AG10803 (cell line): ENCODE measurements at places on chromosomes 2 and 18.
A peak's percentile ranks its signal among the peaks of the same experiment; 100 is the strongest.

- no peak for DNase-seq
These were observed 261.3 kb downstream of the ALPK2 start for GRCh38 chr18:58367425-58368140.

- no peak for DNase-seq
These were observed 126.9 kb upstream of the PIK3C3 start for GRCh38 chr18:41828137-41828536.

- DNase-seq: peak; percentile 89
These were observed 51.2 kb downstream of the MBP start for GRCh38 chr18:77081390-77081778.

GRCh38 chr18:3983351-3983969 lies 471.6 kb downstream of the DLGAP1 start:
- peak; percentile 79 for DNase-seq

- DNase-seq: no peak
These were observed 65.0 kb downstream of the NCK2 start for GRCh38 chr2:105809723-105810122.

DNA sequence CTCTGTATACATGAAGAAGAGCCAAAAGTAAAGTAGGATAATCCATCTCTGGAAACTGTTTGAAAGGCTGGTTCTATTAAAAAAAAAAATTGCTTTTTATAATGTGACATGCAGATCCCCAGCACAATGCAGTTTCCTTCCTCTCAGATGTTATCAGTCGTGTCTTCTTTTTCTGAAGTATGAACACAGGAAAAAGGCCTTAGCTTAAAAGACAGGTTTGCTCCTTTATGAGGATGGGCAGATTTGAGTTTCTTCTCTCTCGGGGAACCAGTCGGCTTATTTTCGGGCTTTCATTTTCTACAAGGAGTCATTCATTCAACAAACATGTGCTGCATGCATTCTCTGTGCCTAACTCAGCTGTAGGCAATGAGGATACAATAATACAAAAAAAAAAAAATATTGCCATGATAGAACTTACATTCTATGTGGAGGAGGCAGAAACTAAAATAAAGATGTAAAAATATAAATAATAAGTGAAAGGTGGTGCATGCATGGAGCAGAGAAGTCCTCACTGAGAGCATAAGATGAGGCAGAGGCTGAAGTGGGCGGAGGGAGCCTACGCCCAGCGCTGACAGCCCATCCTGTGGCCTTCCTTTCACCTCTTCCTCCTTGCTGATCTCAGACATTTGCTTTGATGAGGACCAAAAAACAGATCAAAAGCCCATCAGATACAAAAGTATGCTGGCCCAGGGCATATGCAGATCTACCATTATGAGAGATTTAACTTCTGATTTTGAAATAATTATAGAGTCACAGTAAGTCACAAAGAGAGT lies at the start of gene CD226:
Gene CD226, minus strand, starts transcription at position 513 of the 773 bp plus-strand sequence. Its CDS starts 467 bp downstream, at position 46.
- no peak for DNase-seq

GRCh38 chr2:153294199-153294786 lies 184.3 kb downstream of the RPRM start:
- no peak for DNase-seq

- no peak for DNase-seq
These were observed 80.8 kb downstream of the TWIST2 start for GRCh38 chr2:238928520-238929241.

DNA sequence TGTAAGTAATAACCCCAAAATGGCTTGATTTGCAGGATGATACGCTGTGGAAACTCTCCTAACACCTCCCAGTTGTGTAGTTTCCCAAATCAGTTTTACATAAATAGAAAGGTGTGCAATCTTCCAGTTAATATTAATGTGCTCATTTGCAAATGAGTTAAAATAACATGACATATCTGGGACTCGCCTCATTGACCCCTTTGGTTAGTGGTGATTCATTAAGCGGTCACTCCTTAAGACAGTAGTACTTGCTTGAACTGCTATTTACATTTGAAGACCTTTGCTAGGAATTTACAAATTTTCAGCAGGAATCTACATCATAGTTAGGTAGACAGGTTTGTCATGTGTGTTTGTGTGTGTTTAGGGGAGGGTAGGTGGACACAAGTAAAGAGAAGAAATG lies 1367.7 kb upstream of the CELF4 start:
- DNase-seq: no peak

GRCh38 chr18:78268226-78268988 lies 711.2 kb upstream of the SALL3 start:
- no peak for DNase-seq

DNA sequence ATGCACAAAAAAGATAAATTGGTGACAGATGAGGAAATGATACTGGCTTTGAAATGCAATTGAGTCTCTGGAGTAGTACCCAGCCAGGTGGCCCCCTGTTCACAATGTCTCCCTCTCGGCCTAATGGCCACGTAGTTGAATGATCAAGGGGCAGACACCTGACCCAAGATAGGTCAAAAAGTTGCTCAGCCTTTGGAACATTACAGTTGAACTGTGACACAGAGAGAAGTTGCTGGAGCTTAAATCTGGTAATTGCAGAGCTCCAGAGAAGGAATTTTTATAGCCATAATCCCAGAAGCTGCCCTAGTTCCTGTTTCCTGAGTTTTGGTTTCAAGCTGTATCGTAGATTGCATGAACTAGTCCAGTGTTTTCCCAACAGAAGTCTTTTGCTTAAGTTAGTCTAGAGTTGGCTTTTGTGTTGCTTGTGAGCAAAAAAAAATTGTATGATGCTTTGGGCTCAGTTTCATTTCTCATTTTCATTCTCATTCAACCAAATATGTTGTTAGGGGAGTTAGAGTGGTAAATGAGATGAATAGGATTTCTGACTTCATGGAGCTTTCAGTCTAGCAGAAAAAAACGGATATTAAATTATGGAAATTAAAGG lies 117.9 kb downstream of the CSRNP3 start:
- DNase-seq: no peak

DNA sequence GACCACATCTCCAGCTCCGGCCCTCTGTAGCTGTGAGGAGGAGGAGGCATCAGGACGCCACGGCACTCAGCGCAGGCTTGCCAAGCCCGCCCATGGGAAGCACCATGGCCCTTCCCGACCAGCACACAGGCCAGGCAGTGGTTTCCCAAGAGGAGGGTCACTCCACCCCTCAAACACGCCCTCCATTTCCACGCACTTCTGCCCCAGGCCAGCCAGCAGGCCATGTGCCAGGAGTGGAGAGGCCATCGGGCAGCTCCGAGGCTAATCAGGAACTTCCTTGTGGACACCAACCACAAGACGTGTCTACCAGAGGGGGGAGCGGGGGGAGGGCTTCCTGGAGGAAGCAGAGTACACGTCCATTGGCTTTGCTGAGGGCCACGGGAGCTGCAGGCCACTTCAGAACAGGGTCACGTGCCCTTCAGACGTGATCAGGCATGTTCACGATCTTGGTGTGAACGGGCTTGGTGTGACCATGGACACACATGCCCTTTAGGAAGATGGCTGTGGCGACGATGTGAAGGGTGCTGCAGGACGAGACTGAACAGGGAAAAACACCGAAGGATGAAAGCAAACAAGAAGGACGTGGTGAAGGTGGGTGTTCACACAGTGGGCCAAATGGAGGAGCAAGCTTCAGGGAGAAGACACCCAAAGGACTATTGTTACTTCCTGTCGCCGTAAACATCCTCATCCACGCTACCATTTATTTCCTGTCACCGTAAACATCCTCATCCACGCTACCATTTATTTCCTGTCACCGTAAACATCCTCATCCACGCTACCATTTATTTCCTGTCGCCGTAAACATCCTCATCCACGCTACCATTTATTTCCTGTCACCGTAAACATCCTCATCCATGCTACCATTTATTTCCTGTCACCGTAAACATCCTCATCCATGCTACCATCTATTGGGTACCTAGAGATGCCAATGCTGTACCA lies 6.5 kb upstream of the MTERF4 start:
- DNase-seq: no peak

DNA sequence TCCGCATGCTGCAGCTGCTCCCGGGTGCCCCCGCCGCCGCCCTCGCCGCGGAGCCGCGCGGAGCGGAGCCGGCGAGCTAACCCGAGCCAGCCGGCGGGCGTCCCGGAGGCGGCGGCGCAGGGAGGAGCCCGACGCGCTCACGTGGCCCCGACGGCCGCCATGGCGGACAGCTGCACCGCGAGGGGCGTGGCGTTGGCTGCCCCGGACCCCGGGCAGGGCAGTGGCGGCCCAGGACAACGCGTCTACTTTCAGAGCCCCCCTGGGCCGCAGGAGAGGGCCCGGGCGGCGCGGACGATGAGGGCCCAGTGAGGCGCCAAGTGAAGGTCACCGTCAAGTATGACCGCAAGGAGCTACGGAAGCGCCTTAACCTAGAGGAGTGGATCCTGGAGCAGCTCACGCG lies 30.0 kb upstream of the CCNYL1 start:
- no peak for DNase-seq

DNA sequence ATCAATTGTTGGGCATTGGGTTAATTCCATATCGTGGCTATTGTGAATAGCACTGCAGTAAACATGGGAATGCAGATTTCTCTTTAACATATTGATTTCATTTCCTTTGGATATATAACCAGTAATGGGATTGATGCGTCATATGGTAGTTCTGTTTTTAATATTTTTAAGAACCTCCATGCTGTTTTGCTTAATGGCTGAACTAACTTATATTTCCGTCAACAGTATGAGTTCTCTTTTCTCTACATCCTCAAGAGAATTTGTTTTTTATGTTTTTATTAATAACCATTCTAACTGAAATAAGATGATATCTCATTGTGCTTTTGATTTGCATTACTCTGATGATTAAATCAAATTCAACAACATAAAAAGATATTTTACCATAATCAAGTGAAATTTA lies 228.5 kb upstream of the FSIP2 start:
- no peak for DNase-seq

GRCh38 chr18:1302861-1303260 lies 398.2 kb downstream of the ADCYAP1 start:
- DNase-seq: no peak

DNA sequence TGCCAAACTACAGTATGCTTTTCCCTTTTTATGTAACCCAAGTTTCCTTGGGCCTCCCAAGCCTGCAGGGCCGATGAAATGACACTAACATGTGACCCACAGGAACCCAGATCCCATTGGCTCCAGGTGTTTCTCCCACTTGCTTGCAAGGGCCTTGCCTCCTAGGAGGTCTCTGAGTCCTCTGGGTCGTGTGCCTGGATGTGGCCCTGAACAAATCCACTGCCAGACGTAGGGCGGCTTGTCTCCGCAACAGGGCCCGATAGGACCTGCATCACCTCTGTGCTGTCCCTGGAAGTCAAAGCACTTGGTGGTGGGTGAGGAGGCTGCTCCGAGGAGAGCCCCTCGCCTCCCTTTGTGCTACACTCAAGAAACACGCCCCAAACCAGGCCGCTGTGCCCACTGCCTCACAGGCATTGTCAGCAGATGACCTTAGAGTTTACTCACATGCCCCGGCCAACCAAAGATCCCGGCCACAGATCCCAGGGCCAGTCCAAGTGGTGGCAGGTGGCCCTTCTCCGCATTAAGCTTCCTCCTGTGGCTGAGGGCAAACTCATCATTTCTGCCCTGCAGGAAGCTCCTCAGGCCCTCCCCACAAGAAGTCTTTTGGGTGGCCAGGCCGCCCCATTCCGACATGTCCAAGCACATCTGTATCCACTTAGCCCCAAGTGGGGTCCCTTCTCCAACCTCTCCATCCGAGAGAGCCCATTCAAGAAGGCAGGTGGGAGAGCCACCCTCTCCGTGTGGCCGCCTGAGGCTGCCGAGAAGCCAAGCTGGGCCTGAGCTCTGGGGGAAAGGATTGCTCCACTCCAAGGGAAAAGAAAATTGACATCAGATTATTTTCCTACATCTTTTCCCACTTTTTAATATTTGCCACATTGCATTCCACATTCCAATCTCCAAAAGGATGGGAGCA lies 76.7 kb downstream of the GFPT1 start:
- no peak for DNase-seq

DNA sequence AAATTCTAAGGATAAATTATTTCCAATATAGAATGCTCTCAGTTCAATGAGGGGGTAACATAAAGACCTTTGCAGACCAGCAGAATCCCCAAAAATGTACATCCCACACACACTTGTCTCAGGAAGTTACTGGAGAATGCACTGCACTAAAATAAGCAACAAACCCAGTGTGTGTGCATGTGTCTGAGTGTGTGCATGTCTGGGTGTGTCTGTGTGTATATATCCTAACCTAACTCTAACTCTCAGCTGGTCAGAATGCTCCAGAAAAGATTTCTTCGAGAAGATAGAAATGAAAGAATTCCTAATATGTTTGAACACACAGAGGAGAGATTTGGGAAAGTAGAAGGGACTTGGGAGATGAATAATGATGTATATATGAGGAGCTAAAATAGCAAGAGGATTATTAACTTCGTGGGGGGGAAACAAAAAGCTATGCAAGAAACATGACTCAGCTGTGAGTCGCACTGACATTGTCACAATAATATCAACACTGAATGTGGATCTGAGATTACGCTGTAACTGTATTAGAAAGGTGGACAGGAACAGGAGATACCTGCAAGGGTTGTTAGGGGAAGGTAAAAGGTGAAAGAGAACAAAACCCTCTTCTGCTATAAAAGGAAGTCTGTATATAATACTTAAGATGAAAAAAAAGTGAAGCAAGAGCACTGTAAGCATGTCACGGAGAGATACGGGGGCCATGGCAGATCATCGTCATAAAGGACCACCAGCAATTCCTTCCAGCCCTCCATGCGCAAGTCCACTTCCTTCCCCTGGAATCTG lies 11.1 kb downstream of the COLEC12 start:
- DNase-seq: peak; percentile 73

GRCh38 chr2:236568068-236568921 lies 1.3 kb upstream of the ACKR3 start:
- DNase-seq: peak; percentile 23

- DNase-seq: no peak
These were observed 984.6 kb upstream of the CNTNAP5 start for GRCh38 chr2:123040506-123040905.

DNA sequence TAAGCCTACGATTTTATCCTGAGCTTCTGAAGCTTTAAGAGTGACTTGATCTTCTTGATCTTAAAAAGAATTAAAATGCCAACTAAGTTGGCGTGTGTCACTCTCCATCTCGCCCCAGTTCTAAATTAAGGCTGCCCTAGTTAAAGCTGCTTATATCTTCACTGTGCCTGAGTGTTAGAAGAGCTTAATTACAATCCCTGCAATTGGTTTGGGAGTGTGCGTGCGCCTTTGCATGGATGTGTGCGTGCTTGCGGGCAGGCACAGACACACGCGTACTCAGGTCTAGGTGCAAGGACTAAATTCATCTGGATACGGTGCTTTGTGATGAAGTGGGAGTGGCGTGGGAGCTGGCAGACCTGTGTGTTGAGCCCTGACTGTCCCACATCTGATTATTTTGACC lies 201.5 kb downstream of the FAM210A start:
- no peak for DNase-seq

DNA sequence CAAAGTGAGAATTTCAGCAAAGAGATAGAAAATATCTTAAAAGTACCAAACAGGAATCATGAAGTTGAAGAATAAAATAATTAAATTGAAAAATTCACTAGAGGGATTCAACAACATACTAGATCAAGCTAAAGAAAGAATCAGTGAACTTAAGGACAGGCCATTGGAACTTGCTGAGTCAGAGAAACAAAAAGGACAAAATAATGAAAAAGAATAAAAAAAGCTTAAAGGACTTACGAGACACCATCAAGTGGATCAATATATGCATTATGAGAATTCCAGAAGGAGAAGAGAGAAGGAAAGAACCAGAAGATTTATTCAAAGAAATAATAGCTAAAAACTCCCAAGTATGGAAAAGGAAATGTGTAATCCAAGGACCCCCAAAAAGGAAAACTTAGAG lies 158.4 kb downstream of the SLC4A10 start:
- no peak for DNase-seq

GRCh38 chr2:59463426-59463825 lies 1090.0 kb downstream of the BCL11A start:
- DNase-seq: no peak
